Stimulated activated CD4-positive, alpha-beta T cell treated with anti-CD3 and anti-CD28 coated beads, TNF-alpha, amount 100 ng/mL, for 1 hour (primary cell): ENCODE measurements at places on chromosomes 6 and 20.

- no peak for DNase-seq
Measured at GRCh38 chr6:7528565-7528964, 12.9 kb upstream of the DSP start.

DNA sequence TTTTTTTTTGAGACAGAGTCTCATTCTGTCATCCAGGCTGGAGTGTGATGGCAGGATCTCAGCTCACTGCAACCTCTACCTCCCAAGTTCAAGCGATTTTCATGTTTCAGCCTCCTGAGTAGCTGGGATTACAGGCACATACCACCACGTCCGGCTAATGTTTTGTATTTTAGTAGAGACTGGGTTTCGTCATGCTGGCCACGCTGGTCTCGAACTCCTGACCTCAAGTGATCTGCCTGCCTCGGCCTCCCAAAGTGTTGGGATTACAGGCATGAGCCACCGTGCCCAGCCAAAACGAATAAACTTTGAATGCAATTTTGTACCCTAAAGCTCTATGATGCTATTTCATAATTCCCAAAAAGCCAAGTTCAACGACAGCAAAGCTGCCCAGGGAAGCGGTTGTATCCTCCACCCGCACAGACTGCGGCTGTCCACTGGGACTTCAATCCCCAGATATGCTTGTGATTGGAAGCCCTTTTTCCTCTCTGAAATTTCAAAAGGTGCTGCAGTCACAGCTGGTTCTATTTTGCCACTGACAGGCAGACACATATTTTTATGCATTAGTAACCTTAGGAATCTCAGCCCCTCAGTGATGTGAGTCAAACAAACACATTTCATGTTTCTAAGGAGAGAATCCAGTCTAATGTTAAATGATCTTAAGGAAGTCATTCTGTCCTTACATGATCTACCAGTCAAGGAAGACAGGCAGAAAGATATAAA is 8.7 kb upstream of the RAMACL start:
- no peak for DNase-seq

DNA sequence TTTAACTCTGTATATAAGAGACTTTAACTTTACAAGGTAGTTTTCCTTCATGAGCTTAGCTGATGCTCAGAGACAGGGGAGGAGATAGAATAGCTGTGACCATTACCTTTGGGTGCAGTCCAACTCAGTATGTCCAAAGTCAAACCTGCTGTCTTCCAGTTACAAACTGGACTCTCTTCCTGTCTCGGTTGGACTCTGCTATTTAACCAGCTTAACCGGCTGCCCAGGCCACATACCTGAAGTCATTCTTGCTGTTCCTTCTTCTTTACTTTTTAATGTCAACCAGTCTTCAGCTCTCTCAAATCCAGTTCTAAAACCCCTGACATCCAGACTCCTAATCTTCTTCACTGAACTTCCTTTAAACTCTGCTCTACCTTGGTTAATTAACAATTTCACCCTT is 138.3 kb upstream of the TSHZ2 start:
- DNase-seq = no peak

GRCh38 chr6:88709819-88710246 is 253.6 kb downstream of the RNGTT start:
- no peak for DNase-seq

GRCh38 chr6:159494586-159494972 is 198.5 kb downstream of the SOD2 start:
- no peak for DNase-seq

- DNase-seq = no peak
Measured at GRCh38 chr6:97586344-97586743, 303.3 kb upstream of the MMS22L start.

GRCh38 chr6:115821798-115822197 is 238.9 kb downstream of the FRK start:
- no peak for DNase-seq

- no peak for DNase-seq
Measured at GRCh38 chr6:23535101-23535500, 590.9 kb upstream of the NRSN1 start.

GRCh38 chr6:31813465-31813849 is 1.6 kb downstream of the HSPA1L start:
- DNase-seq = no peak

DNA sequence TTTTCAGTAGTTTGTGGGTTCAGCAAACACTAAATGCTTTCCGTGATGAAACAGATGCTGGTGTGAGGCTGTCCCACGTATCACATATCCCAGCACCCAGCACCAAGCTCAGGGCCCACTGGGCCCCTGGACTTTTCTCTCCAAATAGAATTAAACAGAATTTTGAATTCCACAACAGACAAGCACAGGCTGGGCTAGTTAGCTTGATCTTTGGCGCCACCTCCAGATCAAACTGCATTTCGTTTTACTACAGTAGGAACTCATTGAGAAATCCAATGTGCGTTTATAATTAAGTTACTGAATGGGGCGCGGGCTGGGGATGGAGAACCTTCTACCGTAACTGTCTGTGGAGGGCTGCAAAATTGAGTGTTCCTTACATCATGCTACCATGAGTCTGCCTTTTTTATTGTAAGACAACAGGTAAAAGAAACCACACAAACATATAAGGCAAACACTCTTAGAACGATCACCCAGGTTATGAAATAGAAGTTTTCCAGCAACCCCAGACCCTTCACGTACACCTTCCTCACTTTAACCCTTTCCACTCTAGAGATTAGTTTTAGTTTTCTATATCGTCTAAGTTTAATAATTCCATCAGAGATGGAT is 107.8 kb downstream of the ZFP64 start:
- DNase-seq = no peak

GRCh38 chr20:24341781-24342180 is 127.6 kb upstream of the SYNDIG1 start:
- no peak for DNase-seq

DNA sequence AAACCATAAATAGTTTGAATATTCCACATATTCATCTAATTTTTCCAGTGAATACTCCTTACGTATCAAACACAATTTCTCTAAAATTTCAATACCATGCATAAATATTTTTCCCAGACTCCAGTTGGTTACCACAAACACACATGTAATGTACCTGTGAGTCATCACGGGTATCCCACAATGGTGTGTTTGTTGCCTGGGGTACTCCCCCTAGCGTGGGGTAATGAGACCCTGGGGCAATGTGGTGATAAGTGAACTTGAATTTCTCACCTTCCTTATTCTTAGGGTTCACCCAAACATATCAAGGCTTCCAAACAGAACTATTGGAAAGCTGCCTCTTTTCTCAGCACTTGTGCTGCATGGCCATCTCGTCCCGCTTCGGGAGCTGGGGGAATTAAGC is 51.0 kb downstream of the STX7 start:
- no peak for DNase-seq

GRCh38 chr6:157853902-157854502 is 31.0 kb downstream of the SNX9 start:
- no peak for DNase-seq

GRCh38 chr20:8318965-8319625 is 187.0 kb downstream of the PLCB1 start:
- DNase-seq = no peak
